ENCODE measurements at places on chromosomes 11 and 22.

GRCh38 chr11:43708776-43709175 is 28.2 kb downstream of the HSD17B12 start:
- no peak for DNase-seq

- no peak for DNase-seq
Observed at GRCh38 chr11:61516191-61516590, 7.6 kb downstream of the LRRC10B start.

- no peak for DNase-seq
Observed at GRCh38 chr22:22709719-22710445, 65.5 kb downstream of the GGTLC2 start.

DNA sequence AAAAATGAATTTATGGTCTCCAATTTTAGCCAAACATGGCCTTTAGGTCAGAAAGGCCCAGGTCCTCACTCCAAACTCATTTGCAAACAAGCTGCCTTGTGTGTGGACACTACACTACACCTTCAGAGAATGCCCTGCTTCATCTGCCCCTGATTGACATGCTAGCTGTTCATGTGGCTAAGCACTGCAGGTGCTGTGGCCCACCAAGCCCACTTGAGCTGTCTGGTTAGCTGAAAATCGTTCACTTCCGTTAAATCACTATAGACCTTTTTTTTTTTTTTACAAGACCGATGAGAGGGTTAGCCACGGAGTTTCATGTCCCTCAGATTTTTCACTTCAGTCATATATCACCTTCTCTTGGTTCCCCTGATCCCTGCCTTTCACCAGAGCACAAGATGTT is 39.3 kb downstream of the NF2 start:
- no peak for DNase-seq

DNA sequence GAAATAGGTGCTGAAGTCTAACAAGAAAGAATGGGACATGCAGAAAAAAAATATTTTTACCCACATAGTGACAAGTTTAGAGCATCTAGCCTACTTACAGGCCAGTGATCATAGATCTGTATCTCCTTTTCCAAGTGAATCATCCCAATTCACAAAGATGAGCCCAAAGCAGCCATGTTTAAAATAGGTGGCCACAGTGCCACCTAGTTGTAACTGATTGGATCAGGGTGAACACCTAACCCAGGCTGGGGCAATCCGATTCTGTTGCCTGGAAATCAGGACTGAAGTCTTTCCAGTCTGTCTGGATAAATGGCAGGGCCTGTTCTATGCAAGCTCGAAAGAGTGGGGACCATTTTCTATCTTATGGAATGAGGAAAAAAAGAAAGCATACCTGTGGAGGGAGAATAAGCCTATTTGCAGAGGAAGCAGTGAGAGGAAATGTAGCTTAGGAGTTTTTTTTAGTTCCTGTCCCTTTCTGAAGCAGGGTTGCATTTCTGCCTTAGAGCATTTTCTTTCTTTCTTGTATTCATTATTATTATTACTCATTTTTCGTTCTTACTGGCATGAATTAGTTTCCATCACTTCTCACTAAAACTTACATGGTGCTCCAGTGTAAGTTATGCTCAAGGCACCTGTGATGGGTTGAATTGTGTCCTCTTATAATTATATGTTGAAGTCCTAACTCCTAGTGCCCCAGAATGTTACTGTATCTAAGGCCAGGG is 113.2 kb upstream of the RAG2 start:
- DNase-seq, result no peak

DNA sequence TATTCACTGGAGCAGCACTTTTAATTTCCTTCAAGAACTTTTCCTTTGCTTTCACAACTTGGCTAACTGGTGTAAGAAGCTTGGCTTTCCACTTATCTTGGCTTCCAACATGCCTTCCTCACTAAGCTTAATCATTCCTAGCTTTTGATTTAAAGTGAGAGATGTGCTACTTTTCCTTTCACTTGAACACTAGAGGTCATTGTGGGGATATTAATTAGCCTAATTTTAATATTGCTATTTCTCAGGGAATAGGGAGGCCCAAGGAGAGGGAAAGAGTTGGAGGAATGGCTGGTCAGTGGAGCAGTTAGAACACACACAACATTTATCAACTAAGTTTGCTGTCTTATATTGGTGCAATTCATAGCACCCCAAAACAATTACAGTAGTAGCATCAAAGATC is 24.6 kb upstream of the CCDC90B start:
- DNase-seq, result no peak

- DNase-seq, result no peak
Observed at GRCh38 chr22:17508110-17508509, 55.2 kb upstream of the SLC25A18 start.

- DNase-seq, result no peak
Observed at GRCh38 chr11:128691802-128692752, 1.8 kb upstream of the FLI1 start.

GRCh38 chr22:30906946-30907345 is 61.6 kb downstream of the MORC2 start:
- no peak for DNase-seq

- DNase-seq, result no peak
Observed at GRCh38 chr11:118827118-118827517, 36.2 kb upstream of the DDX6 start.

DNA sequence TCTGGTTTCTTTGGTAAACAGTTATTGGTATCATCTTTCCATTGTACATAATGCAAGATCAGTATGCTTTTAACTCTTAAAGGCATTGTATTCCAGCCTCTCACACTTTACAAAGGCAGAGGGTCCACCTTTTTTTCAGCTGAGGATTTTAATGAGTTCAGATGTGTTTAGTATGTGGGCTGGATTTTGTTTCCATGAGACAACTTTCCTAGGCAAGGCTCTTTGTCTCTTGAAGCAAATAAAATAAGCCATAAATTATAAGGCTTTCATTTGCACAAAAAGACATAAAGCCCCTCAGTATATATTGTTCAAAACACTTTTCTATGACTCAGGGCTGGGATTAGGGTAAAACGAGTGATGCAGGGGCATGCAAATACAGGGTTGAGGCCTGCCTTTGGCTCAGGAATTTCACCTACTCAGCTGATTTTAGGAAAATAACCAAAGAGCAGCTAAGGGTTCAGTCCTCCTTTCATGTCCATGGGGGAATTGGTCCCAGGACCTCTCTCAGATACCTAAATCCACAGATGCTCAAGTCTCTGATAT is 7.6 kb downstream of the MMP20 start:
- DNase-seq, result no peak

GRCh38 chr11:72008728-72009127 is 10.0 kb downstream of the IL18BP start:
- DNase-seq, result no peak

- DNase-seq, result no peak
Observed at GRCh38 chr11:46378811-46379481, 2.5 kb upstream of the MDK start.

GRCh38 chr11:15551901-15552851 is 437.5 kb downstream of the INSC start:
- DNase-seq, result no peak

DNA sequence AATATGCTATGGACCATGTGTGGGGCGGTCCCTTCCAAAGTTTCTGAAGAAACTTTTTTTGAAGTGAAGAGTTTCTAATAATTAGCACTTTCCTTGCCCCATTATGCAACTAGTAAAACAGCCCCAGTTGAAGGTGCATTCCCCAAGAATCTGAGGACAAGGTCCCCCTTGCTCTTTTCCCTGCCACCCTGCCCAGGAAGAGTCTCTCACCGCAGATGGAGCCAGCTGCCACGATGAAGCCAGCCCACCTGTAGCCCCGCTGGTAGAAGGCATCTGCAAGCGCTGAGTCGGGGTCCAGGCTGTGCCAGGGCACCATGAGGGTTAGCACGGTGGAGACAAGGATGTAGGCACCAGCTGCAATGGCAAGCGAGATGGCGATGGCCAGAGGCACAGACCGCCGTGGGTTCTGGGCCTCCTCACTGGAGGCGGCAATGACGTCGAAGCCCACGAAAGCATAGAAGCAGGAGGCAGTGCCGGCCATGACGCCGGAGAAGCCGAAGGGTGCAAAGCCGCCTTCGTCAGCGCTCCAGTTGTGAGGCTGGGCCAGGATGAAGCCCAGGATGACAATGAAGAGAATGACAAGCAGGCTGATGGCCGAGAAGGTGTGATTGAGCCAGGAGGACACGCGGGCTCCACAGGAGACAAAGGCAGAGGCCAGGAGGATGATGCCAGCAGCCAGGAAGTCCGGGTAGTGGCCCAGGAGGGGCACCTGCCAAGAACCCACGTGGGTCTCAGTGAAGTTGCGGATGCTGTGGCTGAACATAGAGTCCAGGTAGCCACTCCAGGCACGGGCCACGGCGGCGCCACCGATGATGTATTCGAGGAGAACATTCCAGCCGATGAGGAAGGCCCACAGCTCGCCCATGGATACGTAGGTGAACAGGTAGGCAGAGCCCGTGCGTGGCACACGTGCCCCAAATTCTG is 1.5 kb downstream of the SLC7A4 start:
- DNase-seq, result no peak

GRCh38 chr11:76263657-76264056 is 57.4 kb upstream of the WNT11 start:
- DNase-seq, result no peak

DNA sequence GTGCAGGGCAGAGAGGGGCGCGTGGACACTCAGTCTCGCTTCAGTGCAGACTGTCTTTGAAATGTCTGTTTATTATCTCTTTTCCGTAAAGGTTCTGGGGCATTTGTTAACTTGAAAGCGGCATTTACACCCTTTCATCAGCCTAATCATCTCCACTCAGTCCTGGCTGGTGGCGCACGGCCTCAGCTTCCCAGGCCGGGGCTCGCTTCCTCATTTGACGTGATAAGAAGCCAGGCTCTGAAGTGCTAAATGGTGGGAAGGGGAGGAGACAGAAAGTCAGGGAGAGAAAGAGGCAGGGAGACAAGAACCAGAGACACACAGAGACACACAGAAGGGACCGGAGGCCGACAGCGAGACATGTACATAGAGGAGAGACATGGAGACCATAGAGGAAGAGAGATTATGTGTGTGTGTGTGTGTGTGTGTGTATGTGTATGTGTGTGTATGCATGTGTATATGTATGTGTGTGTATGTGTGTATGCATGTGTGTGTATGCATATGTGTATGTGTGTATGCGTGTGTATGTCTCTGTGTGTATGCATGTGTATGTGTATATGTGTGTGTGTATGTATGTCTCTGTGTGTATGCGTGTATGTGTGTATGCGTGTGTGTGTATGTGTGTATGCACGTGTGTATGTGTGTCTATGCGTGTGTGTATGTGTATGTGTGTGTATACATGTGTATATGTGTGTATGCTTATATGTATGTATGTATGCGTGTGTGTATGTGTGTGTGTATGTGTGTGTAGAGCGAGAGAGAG is 101.5 kb downstream of the ST3GAL4 start:
- DNase-seq, result no peak

DNA sequence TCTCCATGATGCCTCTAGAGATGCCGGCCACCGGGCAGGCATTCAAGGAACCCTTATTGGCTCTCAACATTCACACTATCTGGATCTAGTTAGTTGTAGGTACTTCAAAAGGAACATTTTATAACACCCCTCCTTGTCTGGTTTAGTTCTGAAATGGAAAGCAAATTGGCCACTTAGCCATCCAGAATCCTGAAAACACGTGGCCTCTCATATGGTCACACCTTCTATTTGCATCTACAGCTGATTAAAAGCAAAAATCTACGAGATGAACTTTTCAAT is 29.2 kb downstream of the ABTB2 start:
- no peak for DNase-seq

GRCh38 chr11:49302360-49302759 is 94.0 kb upstream of the FOLH1 start:
- DNase-seq, result no peak

- DNase-seq, result no peak
Observed at GRCh38 chr22:26239581-26239980, 70.3 kb downstream of the SEZ6L start.

DNA sequence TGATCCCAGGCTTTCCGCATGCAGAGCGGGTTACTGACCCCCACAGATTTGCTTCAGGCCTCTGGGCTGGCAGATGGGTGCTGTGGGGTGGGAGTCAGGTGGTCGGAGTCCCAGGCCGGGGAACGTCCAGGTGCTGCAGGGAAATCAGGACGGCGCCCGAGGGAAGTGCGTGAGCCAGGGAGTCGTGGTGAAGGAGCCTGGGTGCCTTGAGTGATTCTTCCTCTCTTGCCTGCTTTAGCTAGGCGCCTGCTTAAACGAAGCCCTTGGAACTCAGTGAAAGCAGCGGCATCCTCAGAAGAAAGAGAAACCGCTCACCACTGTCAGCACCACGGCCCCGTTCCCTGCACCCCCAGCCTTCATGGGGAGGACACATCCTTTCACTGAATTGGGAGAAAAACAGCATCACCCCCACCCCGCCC is 455.6 kb downstream of the BRD1 start:
- no peak for DNase-seq

GRCh38 chr22:43978558-43978957 is 23.3 kb downstream of the SAMM50 start:
- no peak for DNase-seq

DNA sequence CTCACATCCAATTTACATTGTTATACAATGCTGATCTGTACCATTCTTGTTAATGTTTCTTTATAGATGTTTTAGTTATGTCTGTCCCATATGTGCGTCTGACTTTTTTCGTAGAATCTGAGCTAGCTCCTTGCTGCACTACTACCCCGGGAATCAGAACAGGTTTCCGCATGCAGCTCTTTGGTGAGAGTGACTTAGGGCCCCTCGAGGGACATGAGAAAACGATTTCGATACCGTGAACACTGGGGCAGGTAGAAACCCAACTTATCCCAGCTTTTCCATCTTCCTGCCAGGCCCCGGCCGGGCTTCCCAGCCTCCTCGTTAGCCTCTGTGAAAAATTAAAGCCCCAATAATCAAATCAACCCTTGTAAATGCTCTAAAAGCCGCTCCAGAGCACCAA is 23.4 kb upstream of the PKNOX2 start:
- DNase-seq, result no peak

GRCh38 chr11:68911731-68912130 is 8.0 kb downstream of the IGHMBP2 start:
- DNase-seq, result no peak

DNA sequence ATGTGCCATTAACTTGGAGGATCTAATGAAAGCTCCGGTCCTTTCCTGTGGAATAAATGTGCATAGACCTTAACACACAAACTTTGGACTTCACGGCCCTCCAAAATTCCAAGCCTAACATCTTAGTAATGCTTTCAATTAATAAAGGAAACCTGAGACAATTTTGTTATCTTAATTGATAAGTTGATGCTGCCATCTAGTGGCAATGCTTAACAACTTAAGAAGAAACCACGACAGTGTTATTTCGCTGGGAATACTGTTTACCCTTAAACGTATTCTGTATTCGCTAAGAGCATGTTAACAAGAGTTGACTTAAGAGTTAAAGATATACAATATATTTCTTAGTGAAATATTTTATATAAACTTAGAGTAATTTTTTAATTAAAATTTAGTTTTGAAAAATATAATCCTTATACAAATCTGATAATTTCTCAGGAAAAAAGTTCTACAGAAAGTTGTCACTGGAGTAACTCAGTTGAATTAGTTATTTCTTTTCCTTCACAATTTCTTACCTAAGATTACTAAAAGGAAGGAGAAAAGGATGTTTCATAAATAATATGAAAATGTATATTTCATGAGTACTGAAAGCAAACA is 35.0 kb upstream of the OR9G4 start:
- peak; percentile 16 for DNase-seq

GRCh38 chr11:26244207-26244606 is 87.7 kb upstream of the ANO3 start:
- DNase-seq, result no peak

GRCh38 chr11:117439256-117439655 is 111.6 kb downstream of the CEP164 start:
- DNase-seq, result no peak

GRCh38 chr22:39248254-39248653 is 3.5 kb upstream of the PDGFB start:
- no peak for DNase-seq

GRCh38 chr11:9693801-9694553 is 30.1 kb downstream of the SWAP70 start:
- DNase-seq, result no peak

- no peak for DNase-seq
Observed at GRCh38 chr11:45031912-45032519, 81.3 kb upstream of the TP53I11 start.

Data from renal cortex interstitium (tissue), 15 donors.